ENCODE measurements at places on chromosomes 16 and 17. TPM values are rescaled to one million over a fixed set of nuclear protein-coding genes. Genes with fewer than 3 reads are reported as not detected.

The FOXL1 gene
- 2.1 TPM for total RNA-seq

The TMEM220 gene
- 2.3 TPM for total RNA-seq

The MYADML2 gene
- total RNA-seq = not detected

The LRRC37B gene
- total RNA-seq = 7.3 TPM

The ATP2C2 gene
- not detected for total RNA-seq

The TEX19 gene
- not detected for total RNA-seq

The TNFRSF17 gene
- total RNA-seq = not detected

The CBLN1 gene
- 0.11 TPM for total RNA-seq

The BCAR1 gene
- total RNA-seq = 73.8 TPM

The CDK12 gene
- total RNA-seq = 19.0 TPM

The GUCY2D gene
- total RNA-seq = not detected

The LRRC37A2 gene
- total RNA-seq = 2.7 TPM

The CA5A gene
- not detected for total RNA-seq

The CLEC18A gene
- 0.11 TPM for total RNA-seq

The TLCD3B gene
- total RNA-seq = not detected

The TBC1D3E gene
- not detected for total RNA-seq

The KLHL10 gene
- total RNA-seq = under 0.01 TPM

The TMC7 gene
- 3.4 TPM for total RNA-seq

The KCNJ2 gene
- 0.43 TPM for total RNA-seq

The SMYD4 gene
- 9.5 TPM for total RNA-seq

The CCL16 gene
- 0.11 TPM for total RNA-seq

The ABCA8 gene
- 0.26 TPM for total RNA-seq

The STX1B gene
- total RNA-seq = 0.76 TPM

The SMTNL2 gene
- total RNA-seq = not detected

The LGALS9B gene
- total RNA-seq = not detected

The PRSS33 gene
- total RNA-seq = not detected

The TEKT5 gene
- 0.26 TPM for total RNA-seq

The ITGA2B gene
- 0.65 TPM for total RNA-seq

The C16orf54 gene
- not detected for total RNA-seq

The FCSK gene
- total RNA-seq = 8.0 TPM

The CDH5 gene
- total RNA-seq = 335 TPM

The CCNF gene
- 9.1 TPM for total RNA-seq

The PLA2G10 gene
- not detected for total RNA-seq

The ICAM2 gene
- 162 TPM for total RNA-seq

The MILR1 gene
- total RNA-seq = 0.76 TPM

The SNX20 gene
- total RNA-seq = 0.11 TPM

The TM4SF5 gene
- not detected for total RNA-seq

The TAT gene
- total RNA-seq = not detected

The SLC5A10 gene
- total RNA-seq = not detected

The KRTAP2-2 gene
- total RNA-seq = not detected

The GRAP gene
- 224 TPM for total RNA-seq

The PERCC1 gene
- total RNA-seq = not detected

The TEX14 gene
- total RNA-seq = under 0.01 TPM

Data from dermis lymphatic vessel endothelial cell (primary cell).